ENCODE measurements at places on chromosomes 6 and 20.

DNA sequence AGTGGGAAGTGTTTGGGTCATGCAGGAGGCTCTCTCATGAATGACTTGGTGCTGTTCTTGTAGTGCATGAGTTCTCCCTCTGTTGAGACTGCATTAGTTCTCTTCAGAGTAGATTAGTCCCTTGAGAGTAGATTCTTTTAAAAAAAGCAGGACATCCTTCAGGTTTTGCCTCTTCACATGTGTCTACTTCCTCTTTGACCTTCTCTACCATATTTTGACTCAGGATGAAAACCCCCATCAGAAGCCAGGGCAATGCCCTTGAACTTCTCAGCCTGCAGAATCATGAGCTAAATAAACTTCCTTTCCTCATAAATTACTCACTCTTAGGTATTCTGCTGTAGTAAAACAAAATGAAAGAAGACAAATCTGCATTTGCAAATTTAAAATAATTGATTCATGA lies 170.3 kb downstream of the CD109 start:
- no peak for DNase-seq

DNA sequence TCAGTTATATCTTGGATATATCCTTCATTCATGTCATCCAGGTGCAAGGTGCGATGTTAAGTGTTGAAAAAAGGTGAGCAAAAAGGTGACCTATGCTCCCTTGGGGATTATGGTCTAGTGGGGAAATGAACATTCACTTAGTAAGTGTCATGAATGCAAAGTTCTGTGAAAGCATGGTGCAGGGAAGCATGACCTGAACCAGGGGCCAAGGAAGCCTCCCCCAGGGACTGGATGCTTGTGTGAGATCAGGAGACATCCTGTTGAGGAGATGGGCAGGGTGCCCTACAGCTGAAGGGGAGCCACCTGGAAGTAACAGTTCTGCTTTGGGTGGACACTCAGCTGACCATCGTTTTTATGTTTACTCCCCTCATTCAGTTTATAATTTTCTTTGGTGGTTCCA lies 179.5 kb downstream of the SYNDIG1 start:
- DNase-seq: no peak

- no peak for DNase-seq
These were observed 154.4 kb upstream of the PREP start for GRCh38 chr6:105557291-105557690.

GRCh38 chr6:122151066-122151465 lies 248.4 kb upstream of the HSF2 start:
- DNase-seq: peak; percentile 79

DNA sequence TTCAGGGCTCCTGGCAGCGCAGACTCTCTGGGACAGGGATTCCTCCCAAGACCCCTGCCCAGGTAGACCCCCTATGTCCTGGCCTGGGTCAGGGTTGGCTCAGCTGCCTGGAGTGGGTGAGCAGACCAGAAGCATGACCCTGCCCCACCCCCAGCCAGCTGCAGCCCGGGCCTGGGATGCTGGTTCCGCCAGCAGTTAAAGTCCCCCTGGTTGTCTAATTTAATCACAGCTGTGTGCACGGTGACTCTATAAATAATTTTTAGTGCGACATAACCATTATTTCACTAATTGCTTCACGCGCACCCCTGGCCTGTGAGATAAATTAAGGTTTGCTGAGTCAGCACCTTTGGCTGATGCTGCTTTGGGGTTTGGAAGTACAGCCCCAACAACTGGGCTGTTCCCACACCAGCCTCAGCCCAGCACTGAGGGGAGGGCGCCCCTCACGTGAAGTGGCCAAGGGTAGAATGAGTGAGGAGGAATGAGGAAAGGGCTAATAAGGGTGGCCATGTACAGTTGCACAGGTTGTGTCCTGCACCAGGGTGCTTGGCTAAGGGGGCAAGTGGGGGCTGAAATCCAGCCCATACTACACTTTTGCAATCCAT lies 26.1 kb upstream of the CDH22 start:
- no peak for DNase-seq

DNA sequence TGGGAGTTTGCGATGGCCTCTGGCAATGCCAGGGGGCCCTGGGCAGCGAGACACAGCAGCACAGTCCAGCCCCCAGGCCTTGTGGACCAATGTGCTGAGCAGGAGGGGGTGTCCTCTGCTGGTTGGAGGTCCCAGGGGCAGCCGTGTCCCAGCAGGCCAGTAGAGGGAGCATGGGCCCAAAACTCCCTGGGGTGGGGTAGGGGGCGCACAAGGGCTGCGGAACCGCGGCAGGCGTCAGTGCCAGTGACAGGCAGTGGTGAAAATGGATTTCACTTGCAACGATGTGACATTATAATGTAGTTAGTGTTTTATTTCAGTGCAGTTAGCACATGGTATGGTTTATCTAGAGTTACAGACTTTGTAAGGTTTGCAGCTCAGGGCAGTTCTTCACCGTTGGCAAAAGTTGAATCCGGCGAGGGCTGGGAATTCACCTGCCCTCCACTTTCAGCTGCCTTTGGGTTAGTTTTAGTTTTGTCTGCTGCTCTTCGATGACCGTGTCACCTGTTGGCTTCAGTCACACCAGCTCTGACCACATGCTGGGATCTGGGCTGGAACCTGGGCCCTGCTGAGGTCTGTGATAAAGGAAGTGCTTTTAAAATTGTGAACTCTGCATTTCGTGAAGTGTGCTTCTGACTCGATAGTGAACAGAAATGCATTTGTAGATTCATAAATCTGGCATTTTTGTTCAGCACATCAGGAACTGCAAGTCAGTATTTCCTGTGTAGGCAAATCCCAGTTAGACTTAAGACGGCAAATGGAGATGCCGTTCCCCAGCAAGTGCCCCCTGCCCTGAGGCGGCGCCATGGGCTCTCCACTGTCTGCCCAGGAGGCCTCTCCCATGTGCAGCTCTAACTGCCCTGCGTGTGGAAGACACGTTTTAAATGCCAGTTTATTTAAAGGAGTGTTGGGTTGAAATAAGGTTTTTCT lies 46.8 kb downstream of the PYGB start:
- DNase-seq: peak; percentile 42

GRCh38 chr6:106870824-106871717 lies 103.5 kb downstream of the CD24 start:
- no peak for DNase-seq

DNA sequence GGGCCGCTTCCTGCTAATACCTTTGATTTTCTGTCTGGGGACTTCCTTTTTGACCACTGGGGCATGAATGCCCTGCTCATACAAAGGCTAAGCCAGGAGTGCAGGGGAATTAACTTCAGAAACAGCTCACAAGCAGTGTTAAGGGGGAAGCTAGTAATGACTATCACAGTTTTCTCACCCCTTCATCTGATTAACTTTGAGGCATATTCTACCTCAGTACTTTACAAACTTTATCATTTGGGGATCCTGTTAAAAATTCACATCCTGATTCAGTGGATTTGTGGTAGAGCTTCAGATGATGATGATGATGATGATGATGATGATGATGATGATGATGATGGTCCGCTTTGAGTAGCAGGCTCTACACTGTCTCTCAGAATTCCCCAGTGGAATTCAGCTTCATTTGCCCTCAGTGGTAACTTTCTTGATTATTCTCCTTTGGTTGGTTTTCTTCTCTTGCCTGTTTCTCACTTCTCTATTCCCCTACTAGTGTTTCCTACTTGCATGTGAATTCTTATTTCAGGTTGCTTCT lies 78.4 kb upstream of the TMEM170B start:
- no peak for DNase-seq

- DNase-seq: no peak
These were observed 66.5 kb downstream of the DLGAP4 start for GRCh38 chr20:36372666-36373065.

DNA sequence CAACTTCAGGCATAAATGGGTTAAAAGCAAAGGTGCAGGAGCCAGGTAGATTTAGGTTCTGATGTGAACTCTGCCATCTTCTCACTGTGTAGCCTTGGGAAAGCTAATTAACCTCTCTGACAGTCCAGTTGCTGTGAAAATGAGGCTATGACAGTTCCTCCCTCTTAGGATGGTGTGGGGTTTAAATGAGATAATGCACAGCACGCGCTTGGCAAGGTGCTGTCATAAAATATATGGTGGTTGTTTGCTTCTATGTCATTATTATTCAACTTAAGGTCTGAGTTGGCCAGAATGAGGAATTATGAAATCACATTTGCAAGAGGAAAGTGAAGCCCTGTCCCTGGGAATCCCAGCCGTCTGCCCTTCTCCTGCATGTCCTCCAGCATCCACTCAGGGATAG lies 15.5 kb upstream of the BCAS1 start:
- no peak for DNase-seq

GRCh38 chr20:23050076-23050838 lies 785 bp upstream of the THBD start:
- no peak for DNase-seq

Data from amniotic epithelial cell (primary cell).